ENCODE measurements at places on chromosomes 2 and 18.

DNA sequence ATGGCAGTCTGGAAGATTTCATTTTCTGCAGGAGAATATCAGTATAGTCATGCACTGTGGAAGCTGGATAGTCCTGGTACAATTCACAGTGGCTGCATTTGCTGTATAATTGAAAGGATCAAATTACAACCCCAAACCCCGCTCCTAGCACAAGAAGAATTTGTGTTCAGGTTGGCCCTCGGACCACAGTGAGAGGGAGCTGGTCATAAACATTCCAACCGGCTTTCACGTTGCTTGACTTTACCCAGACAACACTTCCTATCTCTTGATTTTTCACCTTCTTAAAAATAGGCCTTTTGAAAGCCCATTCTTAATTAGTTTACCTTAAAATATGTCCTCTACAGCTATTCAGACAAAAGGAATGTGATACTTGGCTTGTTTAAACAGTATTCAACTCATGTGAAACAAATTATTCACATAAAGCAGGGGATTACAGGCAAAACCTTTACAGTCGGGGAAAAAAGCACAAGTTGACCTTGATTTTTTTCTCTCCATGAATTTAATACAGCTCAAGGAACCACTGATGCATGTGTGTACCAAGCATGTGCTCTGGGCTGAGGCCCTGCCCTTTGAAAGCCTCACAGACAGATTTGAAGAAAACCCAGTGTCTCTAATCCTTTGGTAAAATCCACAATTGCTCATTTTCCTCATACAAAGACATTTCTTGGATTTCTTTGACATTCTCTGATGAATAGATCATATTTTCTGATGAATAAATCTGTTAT is 143.0 kb upstream of the SOX11 start:
- DNase-seq: no peak

DNA sequence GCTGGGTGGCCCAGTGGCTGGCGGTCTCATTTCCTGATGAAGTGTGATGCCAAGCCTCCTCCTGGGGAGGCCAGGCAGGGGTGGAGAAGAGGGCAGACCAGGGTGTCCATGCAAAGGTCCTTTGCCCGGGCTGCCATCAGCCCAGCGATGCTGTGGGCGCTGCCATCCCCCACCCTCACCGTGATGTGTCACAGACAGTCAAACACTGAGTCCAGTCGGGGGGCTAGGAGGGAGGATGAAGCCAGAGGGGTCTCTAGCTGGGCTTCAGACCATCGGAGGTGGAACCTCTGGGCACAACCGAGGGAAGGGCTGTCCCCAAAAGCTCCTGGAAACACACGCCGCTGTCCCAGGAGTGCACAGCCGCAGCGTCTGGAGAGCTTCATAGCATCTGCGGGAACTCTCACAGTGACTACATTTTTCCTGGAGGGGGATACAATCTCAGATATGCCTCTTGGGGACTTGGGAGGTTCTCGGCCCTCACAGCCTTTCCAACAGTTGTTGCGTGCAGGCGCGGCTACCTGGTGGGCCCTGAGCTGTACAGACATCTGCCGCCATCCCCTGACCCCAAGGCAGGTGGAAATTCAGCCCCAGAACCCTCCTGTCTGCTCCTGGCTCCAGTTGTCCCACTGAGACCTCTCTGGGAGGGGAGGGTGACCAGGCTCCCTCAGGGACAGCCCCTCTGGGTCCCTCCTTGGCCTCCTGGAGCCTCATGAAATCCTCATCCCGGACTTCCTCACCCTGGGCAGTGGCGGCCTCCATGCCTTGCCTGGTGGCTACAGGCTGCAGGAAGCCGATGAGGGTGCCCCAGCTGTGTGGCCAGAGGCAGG is 26.5 kb upstream of the OTOS start:
- no peak for DNase-seq

- DNase-seq: peak; percentile 12
Observed at GRCh38 chr2:8574196-8575037, 107.4 kb upstream of the ID2 start.

DNA sequence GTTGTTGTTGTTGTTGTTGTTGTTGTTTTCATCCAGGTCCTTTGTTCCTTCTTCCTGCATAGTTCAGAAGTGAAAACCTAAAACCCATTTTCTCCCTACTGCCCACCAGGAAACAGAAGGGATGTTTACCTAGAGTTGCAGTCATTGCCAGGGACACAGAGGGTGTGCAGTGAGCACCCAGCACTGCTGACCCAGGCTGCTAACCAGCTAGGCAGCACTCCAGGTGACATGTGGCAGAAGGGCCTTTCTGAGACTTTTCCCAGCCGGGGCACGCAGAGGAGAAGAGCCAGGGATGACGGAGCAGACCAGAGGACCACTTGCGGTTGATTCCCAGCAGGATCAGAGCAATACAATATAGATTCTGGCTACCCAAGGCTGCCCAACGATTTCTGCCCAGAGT is 286.3 kb downstream of the BCL11A start:
- DNase-seq: no peak

GRCh38 chr2:79373358-79374130 is 139.3 kb upstream of the CTNNA2 start:
- DNase-seq: no peak

- no peak for DNase-seq
Observed at GRCh38 chr2:10517351-10518043, 69.4 kb upstream of the ODC1 start.

DNA sequence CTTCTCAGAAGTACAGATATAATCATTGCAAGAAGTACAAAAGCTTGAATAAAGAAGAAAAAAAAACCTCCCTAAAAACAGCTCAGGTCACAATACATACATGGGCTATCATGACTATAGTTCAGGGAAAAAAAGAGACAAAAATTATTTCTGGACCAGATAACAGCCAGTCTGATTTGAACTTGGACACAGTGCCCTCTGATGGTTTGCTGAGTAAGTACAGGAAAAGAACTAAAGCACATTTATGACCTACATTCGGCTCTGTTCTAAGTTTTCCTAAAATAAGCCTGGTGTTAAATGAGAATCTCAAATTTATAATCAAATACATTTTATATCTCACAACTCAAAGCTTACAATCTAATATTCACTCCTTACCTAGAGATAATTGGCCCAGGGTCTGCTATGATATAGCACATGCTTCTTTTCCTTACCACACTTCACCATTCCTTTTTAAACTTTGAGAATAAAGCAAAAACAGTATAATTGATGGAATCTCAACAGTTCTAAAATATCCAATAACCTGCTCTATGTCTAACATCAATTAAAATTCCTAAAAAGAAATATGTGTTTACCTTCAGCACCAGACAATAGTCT is 81.1 kb downstream of the RAPH1 start:
- peak; percentile 12 for DNase-seq

- peak; percentile 59 for DNase-seq
Observed at GRCh38 chr2:204027091-204027490, 90.5 kb downstream of the ICOS start.

- no peak for DNase-seq
Observed at GRCh38 chr2:228901531-228901930, 369.6 kb downstream of the PID1 start.

DNA sequence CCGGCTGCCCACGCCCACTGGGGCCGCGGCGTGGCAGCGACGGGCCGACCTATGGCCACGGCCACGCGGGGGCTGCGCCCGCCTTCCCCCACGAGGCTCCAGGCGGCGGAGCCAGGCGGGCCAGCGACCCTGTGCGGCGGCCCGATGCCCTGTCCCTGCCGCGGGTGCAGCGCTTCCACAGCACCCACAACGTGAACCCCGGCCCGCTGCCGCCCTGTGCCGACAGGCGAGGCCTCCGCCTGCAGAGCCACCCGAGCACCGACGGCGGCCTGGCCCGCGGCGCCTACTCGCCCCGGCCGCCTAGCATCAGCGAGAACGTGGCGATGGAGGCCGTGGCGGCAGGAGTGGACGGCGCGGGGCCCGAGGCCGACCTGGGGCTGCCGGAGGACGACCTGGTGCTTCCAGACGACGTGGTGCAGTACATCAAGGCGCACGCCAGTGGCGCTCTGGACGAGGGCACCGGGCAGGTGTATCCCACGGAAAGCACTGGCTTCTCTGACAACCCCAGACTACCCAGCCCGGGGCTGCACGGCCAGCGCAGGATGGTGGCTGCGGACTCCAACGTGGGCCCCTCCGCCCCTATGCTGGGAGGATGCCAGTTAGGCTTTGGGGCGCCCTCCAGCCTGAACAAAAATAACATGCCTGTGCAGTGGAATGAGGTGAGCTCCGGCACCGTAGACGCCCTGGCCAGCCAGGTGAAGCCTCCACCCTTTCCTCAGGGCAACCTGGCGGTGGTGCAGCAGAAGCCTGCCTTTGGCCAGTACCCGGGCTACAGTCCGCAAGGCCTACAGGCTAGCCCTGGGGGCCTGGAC is 253.2 kb downstream of the GLI2 start:
- DNase-seq: no peak

GRCh38 chr2:167697194-167697593 is 550.2 kb downstream of the STK39 start:
- DNase-seq: no peak

DNA sequence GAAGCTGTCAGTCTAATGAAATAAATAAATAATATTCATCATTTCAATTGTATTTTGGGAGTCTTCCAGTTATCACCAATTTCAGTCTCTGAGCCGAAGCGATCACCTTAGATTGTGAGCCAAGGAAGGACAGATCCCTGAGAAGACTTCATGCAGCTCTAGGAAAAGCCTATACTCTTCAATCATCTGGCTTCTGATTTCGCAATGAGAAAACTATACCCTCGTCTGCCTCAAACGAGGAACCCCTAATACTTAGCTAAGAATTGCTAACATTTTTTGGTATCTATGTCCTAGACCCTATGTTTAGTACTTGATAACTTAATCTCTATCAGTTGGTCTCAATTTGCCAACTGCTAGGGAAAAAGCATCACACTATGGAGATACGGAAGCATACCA is 4.5 kb upstream of the TTC27 start:
- DNase-seq: no peak

- no peak for DNase-seq
Observed at GRCh38 chr2:38200598-38200997, 124.6 kb upstream of the CYP1B1 start.

- DNase-seq: no peak
Observed at GRCh38 chr2:67694445-67694844, 297.3 kb downstream of the ETAA1 start.

Measured in CD4-positive, alpha-beta T cell treated with Interferon alpha-2 for 1 hour (primary cell).